ENCODE measurements at places on chromosomes 16 and 17.
A peak's percentile ranks its signal among the peaks of the same experiment; 100 is the strongest.

DNA sequence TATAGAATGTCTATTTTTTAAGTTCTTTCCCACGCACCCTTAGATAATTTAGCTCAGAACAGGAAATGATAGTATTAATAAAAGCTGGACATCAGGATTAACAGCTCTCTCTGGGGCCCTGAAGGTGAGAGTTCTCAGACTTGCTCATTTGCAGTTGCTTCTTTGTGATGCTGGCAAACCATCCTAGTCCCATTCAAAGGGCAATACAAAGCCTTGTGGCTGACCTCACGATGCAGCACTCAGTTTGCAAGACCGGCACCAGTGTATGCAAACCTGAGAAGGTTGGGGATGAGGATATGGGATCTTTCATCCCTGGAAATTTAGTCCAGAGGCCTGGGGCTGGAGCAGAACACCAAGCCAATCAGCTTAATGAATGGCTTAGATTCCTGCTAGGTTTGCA, 29.3 kb downstream of the STH start:
- no peak for DNase-seq

GRCh38 chr17:1890758-1891450, 61.1 kb downstream of the RPA1 start:
- DNase-seq, result no peak

- DNase-seq, result no peak
Observed at GRCh38 chr17:13952009-13952750, 117.1 kb upstream of the COX10 start.

DNA sequence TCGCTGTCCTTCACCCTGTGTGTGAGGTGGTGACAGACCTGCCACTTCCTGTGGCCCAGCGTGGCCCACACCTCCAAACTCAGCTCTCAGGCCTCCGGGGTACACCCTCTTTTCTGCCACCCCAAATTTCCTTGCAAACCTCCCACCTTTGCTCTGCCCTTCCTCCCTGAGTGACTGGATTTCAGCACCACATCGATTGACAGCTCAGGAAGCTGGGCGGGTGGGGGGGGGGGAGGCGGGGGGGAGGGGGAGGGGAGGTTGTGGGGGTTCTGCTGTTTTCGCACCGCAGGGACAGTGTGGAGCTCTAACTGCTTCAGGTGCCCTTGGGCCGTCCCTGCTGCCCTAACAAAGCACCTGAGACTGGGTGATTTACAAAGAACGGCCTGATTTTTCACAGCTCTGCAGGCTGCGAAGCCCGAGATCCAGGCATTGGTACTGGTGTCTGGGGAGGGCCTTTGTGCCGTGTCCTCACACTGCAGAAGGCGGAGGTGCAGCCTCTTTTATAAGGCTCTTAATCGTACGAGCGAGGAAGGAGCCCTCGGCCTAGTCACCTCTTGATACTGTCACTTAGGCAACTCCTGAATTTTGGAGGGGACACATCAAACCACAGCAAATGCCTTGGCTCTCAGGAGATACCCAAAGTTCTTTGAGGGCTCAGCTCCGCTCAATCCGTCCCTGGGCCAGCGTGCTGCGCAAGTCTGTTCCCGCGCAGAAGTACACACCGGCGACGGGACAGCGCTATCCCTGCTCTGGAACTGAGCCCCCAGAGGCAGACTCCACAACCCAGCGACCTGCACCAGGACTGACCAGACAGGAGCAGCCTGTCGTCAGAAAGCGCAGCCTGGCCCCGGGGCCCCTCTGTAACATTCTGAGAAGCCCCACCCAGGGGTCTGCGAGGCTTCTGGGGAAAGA, 3.6 kb downstream of the NDUFAF8 start:
- no peak for DNase-seq

GRCh38 chr16:68217506-68217905, 18.4 kb downstream of the ESRP2 start:
- DNase-seq, result no peak

DNA sequence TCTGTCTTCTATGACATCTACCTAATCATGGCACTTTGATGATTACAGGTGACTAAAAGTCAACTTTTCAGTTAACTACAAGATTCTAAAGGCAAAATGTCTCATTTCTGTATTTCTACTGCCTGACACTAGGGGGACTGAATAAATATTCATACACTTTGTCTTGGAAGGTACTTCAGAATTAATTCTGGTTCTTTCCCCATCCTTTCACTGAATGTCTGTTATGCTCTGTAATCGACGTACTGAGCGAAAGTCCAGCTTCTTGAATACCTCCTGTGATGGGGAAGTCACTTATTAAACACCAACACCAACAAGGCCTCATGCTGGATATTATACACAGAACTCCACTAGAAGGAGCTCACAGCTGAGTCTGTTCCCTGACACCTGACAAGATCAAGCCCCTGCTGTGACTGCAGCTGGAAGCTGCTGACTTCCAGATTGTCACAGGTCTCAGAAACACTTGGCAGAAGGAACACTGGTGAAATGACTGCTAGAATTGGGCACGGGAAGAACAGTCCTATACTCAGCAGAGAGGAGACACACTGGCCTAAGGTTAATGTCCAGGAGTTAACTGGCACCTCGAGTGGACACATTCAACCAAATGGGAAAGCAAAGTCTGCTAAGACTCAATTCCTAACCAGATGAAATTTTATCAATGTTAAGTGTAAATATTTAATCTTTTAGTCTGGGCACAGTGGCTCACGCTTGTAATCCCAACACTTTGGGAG, 31.9 kb downstream of the CMC2 start:
- DNase-seq, result no peak

DNA sequence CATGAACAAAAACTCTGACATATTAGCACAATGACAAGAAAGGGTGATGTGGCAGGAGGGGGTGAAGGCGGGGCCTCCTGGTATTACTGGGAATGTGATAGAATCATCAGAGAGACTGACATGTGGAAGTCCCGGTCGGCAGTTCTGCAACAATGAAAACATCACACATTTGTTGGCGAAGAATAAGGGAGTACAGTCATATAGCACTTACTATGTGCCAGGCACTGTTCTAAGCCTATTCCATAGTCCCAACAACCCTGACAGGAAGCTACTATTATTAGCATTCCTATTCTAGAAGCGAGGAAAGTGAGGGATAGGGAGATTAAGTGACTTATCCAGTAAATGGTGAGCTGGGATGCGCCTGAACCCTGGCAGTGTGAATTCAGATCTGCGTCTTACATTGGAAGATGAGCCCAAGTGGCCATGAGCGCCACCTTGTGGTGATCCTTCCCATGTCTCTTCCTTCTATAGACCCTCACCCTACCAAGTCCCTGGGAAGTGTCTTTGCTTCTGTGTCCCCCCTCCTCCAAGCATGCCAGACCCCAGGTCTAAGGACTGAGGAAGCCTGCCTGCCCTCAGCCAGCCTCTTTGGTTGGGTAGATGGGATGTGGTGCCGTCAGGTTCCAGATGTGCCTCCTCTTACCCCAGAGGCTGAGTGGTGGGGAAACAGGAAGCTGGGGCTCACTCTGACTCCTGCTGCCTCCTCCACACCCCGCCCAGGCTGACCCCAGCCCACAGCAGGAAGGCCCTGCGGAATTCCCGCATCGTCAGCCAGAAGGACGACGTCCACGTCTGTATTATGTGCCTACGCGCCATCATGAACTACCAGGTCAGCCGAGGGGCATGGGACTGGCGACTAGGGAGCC, 14.0 kb downstream of the FMNL1 start:
- DNase-seq, result peak; percentile 78

DNA sequence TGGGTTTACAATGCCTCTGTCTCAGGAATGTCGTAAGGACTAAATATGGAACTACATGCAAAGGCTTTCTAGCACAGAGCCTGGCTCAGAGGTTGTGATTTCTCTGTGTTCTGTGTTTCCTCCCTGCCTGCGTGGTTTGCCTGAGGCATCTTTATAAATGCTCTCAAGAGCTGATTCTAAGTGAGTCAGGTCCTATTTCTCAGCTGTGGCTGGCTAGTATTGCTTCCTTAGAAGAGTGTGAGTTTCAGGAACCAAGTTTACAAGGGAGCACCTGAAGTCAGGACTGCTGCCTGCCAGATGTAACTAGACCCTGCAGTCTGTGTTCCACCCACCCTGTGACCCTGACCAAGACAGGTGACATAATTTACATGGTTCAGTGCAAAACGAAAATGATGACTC, 8.0 kb upstream of the CCL1 start:
- DNase-seq, result no peak

- no peak for DNase-seq
Observed at GRCh38 chr16:55279598-55279997, 44.4 kb upstream of the IRX6 start.

- DNase-seq, result no peak
Observed at GRCh38 chr16:3086596-3087242, 12.4 kb downstream of the ZSCAN10 start.

GRCh38 chr16:47826070-47826469, 329.7 kb downstream of the ABCC12 start:
- DNase-seq, result no peak

DNA sequence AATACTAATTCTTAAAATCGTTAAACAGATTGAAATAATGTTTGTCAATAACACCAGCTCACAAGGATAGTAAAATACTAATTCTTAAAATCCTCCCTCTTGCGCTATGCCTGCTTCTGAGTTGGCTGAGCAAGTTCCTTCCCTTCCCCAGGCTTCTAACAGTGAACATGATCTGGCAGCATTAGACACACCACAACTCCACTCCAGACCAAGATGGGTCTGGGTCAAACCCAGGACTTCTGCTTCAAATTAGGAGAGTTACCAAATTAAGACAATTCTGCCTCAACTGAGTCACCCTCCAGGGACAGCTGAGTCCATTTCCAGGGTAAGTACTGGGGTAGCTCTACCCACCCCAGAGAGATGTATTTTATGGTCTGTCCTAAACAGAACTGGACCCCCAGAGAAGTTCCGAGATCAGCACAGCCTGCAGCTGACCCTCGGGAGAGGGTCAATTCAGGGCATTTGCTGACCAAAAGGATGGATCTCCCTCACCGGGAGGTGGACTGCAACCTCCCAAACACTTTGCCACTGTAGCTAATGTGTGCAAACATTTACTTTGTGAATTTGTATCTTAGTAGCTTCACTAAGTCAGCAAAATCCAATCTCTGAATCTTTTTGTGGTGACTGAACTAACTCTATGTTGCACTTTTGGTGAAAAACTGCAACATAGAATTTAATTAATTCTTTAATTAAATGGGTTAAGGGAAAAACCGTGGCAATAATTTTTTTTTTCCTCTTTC, 48.8 kb downstream of the ADCY9 start:
- no peak for DNase-seq

GRCh38 chr17:48637323-48638260, 11.4 kb upstream of the HOXB9 start:
- DNase-seq, result no peak

- DNase-seq, result no peak
Observed at GRCh38 chr16:84810518-84811273, 9.1 kb upstream of the CRISPLD2 start.

DNA sequence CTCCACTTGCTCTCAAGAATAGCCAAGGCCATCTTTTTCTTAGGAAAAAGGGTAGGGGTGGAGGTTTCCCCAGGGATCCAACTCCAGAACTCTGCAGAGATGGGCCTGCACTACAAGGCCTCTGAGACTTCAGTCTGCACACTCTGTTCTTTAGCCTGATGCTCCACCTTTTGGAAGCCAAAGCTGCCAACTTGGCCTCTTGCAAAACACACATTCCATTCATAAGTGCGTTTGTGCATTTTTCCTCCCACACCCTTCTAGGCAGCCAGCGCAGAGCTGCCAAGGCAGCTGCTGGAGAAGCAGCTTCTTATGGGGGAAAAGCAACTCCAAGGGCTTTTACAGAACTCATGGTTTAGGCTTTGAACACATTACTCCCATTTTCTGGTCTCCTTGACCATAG, 45.3 kb downstream of the REXO5 start:
- DNase-seq, result no peak

DNA sequence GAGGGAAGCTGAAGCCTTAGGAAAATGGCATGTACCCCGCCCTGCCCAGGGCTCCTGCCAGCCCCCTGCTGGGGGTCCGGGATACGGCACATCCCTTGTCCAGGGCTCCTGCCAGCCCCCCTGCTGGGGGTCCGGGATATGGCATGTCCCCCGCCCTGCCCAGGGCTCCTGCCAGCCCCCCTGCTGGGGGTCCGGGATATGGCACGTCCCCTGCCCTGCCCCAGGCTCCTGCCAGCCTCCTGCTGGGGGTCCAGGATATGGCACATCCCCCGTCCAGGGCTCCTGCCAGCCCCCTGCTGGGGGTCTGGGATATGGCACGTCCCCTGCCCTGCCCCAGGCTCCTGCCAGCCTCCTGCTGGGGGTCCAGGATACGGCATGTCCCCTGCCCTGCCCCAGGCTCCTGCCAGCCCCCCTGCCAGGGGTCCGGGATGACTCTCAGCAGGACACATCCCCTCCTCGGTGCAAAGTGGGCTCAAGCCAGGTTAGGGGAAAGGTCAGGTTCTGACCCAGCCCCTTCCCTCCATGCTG, 43.2 kb downstream of the RPH3AL start:
- DNase-seq, result no peak

GRCh38 chr17:37848690-37849616, 75.3 kb upstream of the TBC1D3K start:
- no peak for DNase-seq

DNA sequence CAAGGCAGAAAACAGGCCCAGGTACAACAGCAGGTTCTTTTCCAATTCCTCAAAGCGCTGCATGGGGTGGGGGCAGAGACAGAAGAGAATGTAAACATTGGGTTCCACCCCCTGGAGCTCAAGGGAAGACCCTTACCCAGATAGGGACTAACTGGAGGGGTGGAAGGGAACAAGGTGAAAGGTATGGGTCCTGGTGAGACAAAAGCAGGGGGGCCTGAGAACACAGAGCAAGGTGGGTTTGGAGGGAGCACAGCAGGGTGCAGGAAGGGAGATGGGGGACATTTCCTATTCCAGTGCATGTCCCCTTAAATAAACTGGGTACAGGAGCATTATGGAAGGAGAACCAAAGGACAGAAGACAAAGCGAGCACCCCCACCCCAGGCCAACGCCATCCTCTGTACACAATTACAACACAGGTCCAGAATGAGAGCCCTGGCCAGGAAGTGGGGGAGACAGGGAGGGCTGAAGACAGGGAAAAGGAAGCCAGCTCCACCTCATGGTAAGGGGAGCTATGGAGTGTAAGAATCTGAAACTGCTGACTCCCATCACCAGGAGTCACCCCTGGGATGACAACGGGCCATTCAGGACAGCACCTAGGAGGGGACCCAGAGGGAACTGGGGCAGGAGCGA, 2.1 kb upstream of the CD2BP2 start:
- DNase-seq, result no peak

- DNase-seq, result no peak
Observed at GRCh38 chr16:77300256-77300655, 101.0 kb downstream of the SYCE1L start.

DNA sequence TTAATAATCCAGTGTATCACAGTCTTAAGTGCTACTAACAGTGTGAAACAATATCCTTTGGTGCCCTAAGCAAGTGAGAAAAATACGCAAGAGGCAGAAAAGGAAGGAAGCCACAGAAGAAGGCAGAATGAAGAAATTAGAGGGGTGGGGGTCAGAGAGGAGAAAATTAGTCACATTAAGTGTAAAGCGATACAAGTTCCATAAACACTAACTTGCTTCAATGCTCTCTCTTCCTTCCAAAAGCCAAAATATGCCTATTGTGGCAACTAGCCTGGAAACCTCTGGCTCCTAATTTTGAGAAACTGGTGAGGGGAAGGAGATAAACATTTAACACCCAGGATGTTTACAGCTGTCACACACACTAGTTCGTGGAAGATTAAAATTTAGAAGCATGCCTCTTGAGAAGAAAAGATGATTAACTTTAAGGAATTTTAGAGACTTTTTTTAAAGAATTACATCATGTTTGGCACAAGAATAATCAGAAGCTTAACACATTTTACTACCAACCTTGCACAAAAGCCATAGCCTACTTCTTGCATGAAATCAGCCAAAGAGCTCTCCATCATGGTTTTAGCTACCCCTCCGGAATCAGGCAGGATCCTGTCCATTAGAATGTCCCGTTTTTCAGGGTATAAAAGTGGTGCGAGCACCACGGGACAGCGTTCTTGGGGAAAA, 44.7 kb downstream of the CNOT1 start:
- DNase-seq, result no peak
